ENCODE measurements at places on chromosomes 2 and 18. TPM values are rescaled to one million over a fixed set of nuclear protein-coding genes. Genes with fewer than 3 reads are reported as not detected.

The KANSL3 gene
- total RNA-seq, result 56.9 TPM

The CELF4 gene
- not detected for total RNA-seq

The ACTG2 gene
- total RNA-seq, result 16.2 TPM

- H3K27ac ChIP-seq, result no peak overlapping the region
- no peaks in the 10 kb centered on the region for H3K36me3 ChIP-seq
- H3K4me3 ChIP-seq, result no peak overlapping the region
- no peaks in the 10 kb centered on the region for H3K27me3 ChIP-seq
Measured at GRCh38 chr2:196808083-196808665, 981 bp downstream of the C2orf66 start.

GRCh38 chr2:237306083-237306786 is 107.7 kb downstream of the COL6A3 start:
- no peaks in the 10 kb centered on the region for H3K27me3 ChIP-seq
- peaks cover 28% of the 10 kb centered on the region for H3K4me1 ChIP-seq
- H3K4me3 ChIP-seq, result no peak overlapping the region
- DNase-seq, result no peak

- no peaks in the 10 kb centered on the region for H3K27me3 ChIP-seq
- DNase-seq, result no peak
- no peak overlapping the region for H3K27ac ChIP-seq
- no peaks in the 10 kb centered on the region for H3K36me3 ChIP-seq
- H3K4me3 ChIP-seq, result no peak overlapping the region
Measured at GRCh38 chr2:234212534-234212933, 162.0 kb downstream of the SPP2 start.

DNA sequence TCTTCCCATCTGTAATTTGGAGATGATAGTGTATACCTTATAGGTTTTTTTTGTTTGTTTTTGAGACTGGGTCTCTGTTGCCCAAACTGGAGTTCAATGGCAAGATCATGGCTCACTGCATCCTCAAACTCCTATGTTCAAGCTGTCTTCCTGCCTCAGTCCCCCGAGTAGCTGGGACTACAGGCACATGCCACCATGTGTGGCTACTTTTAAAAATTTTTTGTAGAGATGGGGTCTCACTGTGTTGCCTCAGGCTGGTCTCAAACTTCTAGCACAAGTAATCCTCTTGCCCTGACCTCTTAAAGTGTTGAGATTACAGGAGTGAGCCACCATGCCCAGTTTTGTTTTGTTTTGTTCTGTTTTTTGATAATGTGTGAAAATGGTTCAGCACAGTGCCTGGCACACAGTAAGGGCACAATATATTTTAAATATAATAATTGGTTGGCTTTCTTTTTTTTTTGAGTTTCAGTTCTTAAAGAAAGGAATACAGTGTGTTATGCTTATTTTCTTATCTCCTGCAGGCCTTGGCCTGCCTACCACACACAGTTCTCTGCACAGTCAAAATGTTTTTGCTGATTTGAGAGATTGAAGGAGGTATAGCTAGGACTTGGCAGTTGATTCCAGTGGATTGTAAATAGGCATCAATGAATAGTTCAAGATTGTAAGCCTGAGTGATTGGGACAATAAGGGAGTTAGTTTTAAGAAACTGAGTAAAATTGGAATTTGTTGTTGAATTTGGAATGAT is 6.1 kb downstream of the ACTR3 start:
- no peak for DNase-seq
- H3K4me3 ChIP-seq, result no peak overlapping the region
- H3K4me1 ChIP-seq, result peaks cover 63% of the 10 kb centered on the region
- no peaks in the 10 kb centered on the region for H3K27me3 ChIP-seq
- H3K36me3 ChIP-seq, result no peaks in the 10 kb centered on the region
- H3K27ac ChIP-seq, result no peak overlapping the region

- no peak overlapping the region for H3K27ac ChIP-seq
- no peak for DNase-seq
- H3K4me1 ChIP-seq, result peaks cover 13% of the 10 kb centered on the region
- H3K4me3 ChIP-seq, result no peak overlapping the region
Measured at GRCh38 chr2:10775831-10776230, 36.8 kb downstream of the PDIA6 start.

DNA sequence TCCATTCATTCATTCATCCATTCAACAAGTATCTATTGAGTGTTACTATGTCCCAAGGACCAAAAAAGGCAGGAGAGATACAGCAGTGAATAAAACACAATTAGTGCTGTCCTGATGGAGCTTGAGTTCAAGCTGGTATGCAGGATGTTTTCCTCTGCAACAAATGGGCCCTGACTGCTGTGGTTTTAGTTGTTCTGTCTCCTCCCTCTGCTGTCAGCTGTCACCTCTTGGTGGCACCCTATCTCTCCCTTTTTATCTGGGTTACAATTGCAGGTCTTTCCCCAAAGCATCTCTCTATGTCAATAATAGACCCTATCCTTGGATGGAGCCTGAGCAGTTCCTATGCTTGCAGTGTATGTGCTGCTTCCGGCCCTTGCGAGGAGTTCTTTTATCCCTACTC is 304.8 kb downstream of the PDE11A start:
- H3K27ac ChIP-seq, result no peak overlapping the region
- no peaks in the 10 kb centered on the region for H3K27me3 ChIP-seq
- no peaks in the 10 kb centered on the region for H3K4me1 ChIP-seq
- no peaks in the 10 kb centered on the region for H3K36me3 ChIP-seq

GRCh38 chr2:240819858-240820606 is at the start of gene KIF1A:
Gene KIF1A (minus strand): TSS chr2:240820219. CDS start chr2:240797752, 22,467 bp downstream.
- peaks cover 30% of the 10 kb centered on the region for H3K4me1 ChIP-seq
- H3K36me3 ChIP-seq, result no peaks in the 10 kb centered on the region
- peak within 1 kb of the TSS; percentile 26 for H3K4me3 ChIP-seq
- H3K27me3 ChIP-seq, result no peaks in the 10 kb centered on the region

DNA sequence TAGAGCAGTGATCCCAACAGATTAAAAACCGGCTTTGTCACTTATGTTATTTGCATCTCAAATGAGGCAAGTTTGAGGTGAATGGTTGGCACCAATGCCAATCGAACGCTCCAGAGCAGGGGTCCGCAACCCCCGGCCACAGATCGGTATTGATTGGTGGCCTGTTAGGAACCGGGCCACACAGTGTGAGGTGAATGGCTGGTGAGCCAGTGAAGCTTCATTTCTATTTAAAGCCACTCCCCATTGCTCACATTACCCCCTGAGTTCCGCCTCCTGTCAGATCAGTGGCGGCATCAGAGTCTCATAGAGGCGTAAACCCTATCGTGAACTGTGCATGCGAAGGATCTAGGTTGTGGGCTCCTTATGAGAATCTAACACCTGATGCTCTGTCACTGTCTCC is 132.0 kb downstream of the TMEM182 start:
- no peaks in the 10 kb centered on the region for H3K36me3 ChIP-seq
- H3K4me3 ChIP-seq, result no peak overlapping the region
- no peak overlapping the region for H3K27ac ChIP-seq
- H3K27me3 ChIP-seq, result no peaks in the 10 kb centered on the region
- DNase-seq, result no peak
- no peaks in the 10 kb centered on the region for H3K4me1 ChIP-seq

- H3K36me3 ChIP-seq, result no peaks in the 10 kb centered on the region
- no peak overlapping the region for H3K4me3 ChIP-seq
- H3K4me1 ChIP-seq, result peaks cover 18% of the 10 kb centered on the region
- H3K27ac ChIP-seq, result no peak overlapping the region
Measured at GRCh38 chr2:109448207-109448606, 165.6 kb downstream of the SEPTIN10 start.

GRCh38 chr2:29449499-29449898 is 334.3 kb downstream of the CLIP4 start:
- no peaks in the 10 kb centered on the region for H3K36me3 ChIP-seq
- DNase-seq, result no peak
- no peak overlapping the region for H3K4me3 ChIP-seq
- H3K27me3 ChIP-seq, result no peaks in the 10 kb centered on the region
- H3K27ac ChIP-seq, result no peak overlapping the region

GRCh38 chr2:64485961-64486360 is 32.0 kb downstream of the LGALSL start:
- H3K27ac ChIP-seq, result no peak overlapping the region
- no peak for DNase-seq
- H3K4me3 ChIP-seq, result no peak overlapping the region
- no peaks in the 10 kb centered on the region for H3K36me3 ChIP-seq

DNA sequence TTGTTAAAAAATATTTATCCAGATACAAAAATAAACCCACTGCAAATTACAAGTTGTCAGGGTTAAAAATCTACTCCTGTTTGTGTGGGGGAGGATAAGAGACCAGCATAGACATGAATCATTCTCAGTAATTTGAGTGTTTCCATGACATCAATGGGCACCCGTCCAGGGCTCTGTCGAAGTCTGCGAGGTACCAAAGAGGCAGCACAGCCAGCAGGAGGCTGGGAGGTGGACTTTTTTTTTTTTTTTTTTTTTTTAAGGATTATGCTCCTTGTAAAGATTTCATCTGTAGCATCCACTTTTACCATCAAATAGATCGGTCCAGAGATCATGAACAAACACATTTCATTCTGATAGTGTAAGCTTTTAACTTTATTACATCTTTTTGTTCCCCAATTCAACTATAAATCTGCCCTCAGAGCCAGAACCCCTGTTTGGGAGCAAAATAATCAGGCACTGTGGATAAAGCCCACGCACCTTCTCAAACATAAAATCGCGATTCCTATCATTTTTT is 182.0 kb downstream of the TCF4 start:
- no peak overlapping the region for H3K4me3 ChIP-seq
- no peaks in the 10 kb centered on the region for H3K4me1 ChIP-seq
- no peaks in the 10 kb centered on the region for H3K36me3 ChIP-seq
- H3K27ac ChIP-seq, result no peak overlapping the region
- H3K27me3 ChIP-seq, result no peaks in the 10 kb centered on the region
- DNase-seq, result peak; percentile 86

DNA sequence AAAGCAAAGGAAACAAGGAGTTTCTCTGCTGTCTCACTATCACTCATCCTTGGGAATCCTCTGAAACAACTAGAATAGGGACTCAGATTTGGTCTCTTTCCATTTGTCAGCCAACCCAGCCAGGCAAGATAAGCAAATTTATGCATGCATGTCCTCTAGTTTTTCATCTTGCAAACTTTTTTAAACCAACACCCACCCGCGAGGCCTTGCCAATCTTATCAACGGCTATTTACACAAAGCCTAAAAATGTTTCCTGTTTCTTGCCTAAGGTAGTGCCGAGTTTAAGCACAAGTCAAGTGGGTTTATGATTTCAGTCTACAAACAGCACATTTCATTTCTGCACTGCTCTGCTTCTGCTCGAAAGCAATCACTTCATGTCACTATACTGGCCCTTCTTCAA is 240.9 kb downstream of the STK39 start:
- H3K4me3 ChIP-seq, result no peak overlapping the region
- no peaks in the 10 kb centered on the region for H3K4me1 ChIP-seq
- DNase-seq, result no peak
- H3K27me3 ChIP-seq, result no peaks in the 10 kb centered on the region
- H3K36me3 ChIP-seq, result no peaks in the 10 kb centered on the region

DNA sequence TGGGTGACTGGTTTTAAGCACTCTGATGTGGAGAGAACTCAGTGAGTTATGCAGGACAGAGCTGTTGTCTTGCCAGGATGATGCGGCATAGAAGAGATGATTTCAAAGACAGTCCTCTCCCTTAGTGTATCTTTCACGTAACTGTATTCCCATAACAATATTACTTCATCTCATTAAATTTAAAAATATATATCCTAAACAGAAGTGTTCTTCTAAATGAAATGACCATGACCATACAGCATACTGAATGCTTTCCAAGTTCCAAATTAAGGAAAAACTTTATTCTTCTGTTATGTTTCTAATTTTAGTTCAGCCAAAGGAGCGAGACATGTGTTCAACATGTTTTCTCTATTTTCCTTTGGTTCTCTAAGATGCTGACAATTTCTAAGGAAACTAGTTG is 600.1 kb upstream of the FSHR start:
- DNase-seq, result no peak
- H3K4me3 ChIP-seq, result no peak overlapping the region
- no peaks in the 10 kb centered on the region for H3K4me1 ChIP-seq

DNA sequence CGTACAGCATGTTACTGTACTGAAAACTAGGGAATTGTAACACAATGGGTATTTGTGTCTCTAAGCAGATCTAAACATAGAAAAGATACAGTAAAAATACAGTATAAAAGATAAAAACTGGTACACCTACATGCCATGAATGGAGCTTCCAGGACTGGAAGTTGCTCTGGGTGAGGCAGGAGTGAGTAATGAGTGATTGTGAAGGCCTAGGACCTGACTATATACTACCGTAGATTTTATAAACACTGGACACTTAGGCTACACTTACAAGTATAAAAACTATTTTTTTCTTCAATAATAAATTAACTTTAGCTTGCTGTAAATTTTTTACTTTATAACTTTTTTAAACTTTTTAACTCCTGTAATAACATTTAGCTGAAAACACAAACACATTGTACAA is 324.4 kb upstream of the TNP1 start:
- H3K27ac ChIP-seq, result no peak overlapping the region
- no peak for DNase-seq
- no peak overlapping the region for H3K4me3 ChIP-seq
- H3K27me3 ChIP-seq, result no peaks in the 10 kb centered on the region

DNA sequence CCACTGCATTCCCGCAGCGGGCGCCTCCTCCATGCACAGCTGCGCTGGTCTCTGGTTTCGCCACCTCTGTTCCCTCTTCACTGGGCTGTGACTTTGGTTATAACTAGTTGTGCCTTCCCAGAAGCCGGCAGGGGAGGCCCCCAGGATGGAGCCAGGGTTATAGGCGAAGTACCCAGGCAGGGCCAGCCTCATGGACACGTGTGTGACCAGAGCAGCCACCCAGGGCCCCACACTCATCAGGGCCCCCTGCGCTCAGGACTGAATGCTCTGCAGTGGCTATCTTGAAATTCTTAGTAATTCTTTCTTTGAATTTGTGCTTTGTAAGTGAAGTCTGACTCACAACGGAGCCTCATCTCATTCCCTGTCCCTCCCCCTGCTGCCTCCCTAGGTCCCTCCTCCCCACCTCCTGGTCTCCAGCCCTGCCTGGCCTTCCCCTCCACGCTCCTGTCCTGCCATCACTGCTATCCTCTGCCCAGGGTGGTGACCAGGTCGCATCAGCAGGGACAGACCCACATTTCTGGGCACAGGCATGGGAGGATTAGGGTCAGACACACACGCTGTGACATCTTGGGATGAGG is 38.1 kb upstream of the LBH start:
- H3K4me3 ChIP-seq, result no peak overlapping the region
- no peak overlapping the region for H3K27ac ChIP-seq
- H3K27me3 ChIP-seq, result no peaks in the 10 kb centered on the region
- H3K4me1 ChIP-seq, result no peaks in the 10 kb centered on the region
- no peaks in the 10 kb centered on the region for H3K36me3 ChIP-seq
- DNase-seq, result no peak

GRCh38 chr2:128973566-128973965 is 654.9 kb upstream of the HS6ST1 start:
- no peaks in the 10 kb centered on the region for H3K4me1 ChIP-seq
- H3K27ac ChIP-seq, result no peak overlapping the region
- H3K27me3 ChIP-seq, result no peaks in the 10 kb centered on the region
- DNase-seq, result no peak
- no peaks in the 10 kb centered on the region for H3K36me3 ChIP-seq
- H3K4me3 ChIP-seq, result no peak overlapping the region

GRCh38 chr2:70043252-70043875 is 43.9 kb upstream of the PCBP1 start:
- no peak overlapping the region for H3K27ac ChIP-seq
- H3K27me3 ChIP-seq, result no peaks in the 10 kb centered on the region
- no peaks in the 10 kb centered on the region for H3K4me1 ChIP-seq

- no peak for DNase-seq
- no peaks in the 10 kb centered on the region for H3K36me3 ChIP-seq
- H3K4me1 ChIP-seq, result no peaks in the 10 kb centered on the region
- H3K27ac ChIP-seq, result no peak overlapping the region
- H3K27me3 ChIP-seq, result no peaks in the 10 kb centered on the region
Measured at GRCh38 chr18:79013869-79014268, 34.3 kb downstream of the SALL3 start.

GRCh38 chr18:56659111-56659510 is 8.0 kb downstream of the WDR7 start:
- H3K4me3 ChIP-seq, result no peak overlapping the region
- H3K27me3 ChIP-seq, result no peaks in the 10 kb centered on the region
- no peak for DNase-seq
- H3K27ac ChIP-seq, result no peak overlapping the region

All from tibial nerve (tissue), 4 donors.